Activated T-cell treated with anti-CD3 and anti-CD28 coated beads, Interleukin-2, amount 50 U/mL, for 48 hours (primary cell): ENCODE measurements at places on chromosomes 3 and 15.

- no peak for DNase-seq
These were observed 27.0 kb downstream of the GPR156 start for GRCh38 chr3:120258009-120258408.

GRCh38 chr3:18111796-18112232 lies 313.3 kb downstream of the SATB1 start:
- no peak for DNase-seq

GRCh38 chr3:152229692-152230091 lies 39.0 kb upstream of the MBNL1 start:
- DNase-seq: no peak

DNA sequence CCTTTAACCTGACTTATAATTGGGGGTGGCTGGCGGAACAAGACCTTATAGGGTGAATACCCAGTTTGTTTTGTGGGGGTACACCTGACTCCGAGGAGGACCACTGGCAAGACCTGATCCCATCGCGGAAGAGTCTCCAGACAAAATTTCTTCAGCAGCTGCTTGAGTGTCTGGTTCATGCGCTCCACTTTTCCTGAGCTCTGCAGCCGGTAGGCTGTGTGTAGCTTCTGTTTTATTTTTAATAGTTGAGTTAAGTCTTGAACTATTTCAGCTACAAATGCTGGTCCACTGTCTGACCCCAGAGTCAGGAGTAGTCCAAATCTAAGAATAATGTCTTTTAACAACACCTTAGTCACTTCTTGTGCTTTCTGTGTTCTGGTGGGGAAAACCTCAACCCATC lies 21.2 kb upstream of the NOX5 start:
- DNase-seq: no peak

DNA sequence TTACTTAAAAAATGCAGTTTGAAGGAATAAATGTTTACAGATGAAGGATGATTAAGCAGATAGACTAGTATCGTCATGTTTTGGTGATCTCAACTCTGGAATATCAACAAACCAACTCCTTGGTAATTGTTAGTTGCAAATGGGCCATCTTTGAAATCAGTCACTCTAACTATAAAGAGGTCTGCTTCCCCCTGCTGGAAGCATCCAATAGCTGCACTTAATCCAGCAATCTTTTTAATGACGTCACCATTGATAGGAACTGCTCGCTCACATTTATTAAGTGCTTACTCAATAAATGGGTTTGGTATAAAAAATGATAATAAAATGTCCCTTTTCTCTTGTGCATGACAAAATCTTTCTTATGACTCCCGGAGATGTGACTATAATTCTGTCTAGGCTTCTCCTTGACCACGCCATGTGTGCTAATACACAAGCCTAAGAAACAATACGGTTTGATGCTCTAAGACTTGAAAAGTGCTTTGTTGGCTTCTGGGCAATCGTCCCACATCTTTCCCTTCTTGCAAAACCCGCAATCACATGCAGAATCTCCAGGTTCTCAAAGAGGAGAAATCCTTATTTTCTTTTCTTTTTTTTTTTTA lies 227.6 kb upstream of the POU1F1 start:
- no peak for DNase-seq

GRCh38 chr15:67144609-67145311 lies 79.4 kb downstream of the SMAD3 start:
- DNase-seq: no peak

DNA sequence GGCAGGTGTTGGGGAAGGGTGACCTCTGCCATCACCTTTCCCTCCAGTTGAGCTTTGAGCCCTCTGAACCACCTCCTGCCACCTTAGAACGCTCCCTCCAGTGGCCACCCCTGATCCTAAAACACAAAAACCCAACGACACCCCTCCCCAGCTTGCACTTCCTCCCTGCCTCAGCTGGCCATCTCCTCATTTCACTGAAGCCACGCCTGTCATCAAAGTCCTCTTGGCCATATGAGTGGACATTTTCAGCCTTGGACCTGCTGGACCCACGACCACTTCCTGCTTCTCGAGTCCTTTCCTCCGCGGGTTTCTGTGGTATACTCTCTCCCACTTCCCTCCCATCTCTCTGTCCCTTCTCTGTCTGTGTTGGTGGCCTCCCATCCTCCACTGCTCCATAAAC lies 48.5 kb upstream of the NR2C2 start:
- DNase-seq: no peak
